Activated CD4-positive, CD25-positive, alpha-beta regulatory T cell treated with anti-CD3 and anti-CD28 coated beads, Interleukin-2, amount 50 U/mL, for 16 hours (primary cell): ENCODE measurements at places on chromosomes 7 and 10.

DNA sequence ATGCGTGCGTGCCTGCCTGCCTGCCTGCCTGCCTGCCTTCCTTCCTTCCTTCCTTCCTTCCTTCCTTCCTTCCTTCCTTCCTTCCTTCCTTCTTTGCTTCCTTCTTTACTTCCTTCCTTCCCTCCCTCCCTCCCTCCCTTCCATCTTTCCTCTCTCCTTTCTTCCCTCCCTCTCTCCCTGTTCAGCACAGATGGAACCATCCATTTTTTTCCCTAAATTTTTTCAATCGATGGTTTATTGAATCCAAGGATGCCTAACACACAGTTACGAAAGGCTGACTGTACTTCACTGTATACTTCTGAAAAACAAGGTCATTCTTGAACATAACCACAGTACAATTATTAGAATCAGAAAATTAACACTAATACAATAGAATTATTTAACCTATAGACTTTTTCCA lies 53.8 kb downstream of the ABCA13 start:
- no peak for DNase-seq

DNA sequence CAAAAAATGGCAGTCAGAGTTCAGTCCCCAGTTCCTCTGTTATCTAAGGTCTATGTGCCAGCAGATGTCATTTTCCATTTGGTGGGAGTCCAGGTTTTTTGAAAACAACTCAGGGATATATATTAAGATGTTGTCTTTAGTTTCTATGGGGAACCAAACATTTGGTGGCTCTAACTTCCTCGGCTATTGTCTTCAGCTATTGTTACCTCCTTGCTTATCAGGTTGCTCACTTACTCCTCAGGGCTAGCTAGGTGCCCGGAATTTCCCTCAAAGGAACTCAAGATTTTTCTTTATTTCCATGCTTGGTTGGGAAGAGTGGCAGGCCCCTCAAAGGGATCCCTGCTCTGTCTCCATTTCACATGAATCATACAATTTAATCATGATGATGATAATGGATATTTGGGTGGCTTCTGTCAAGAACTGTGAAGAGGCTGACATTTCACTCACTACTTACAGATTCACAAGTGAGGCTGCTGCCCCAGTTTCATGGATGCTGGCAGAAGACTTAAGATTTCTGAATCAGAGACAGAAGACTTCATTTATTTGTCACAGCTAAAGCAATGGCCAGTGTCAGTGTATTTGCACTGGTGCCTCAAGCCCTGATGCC lies 182.8 kb downstream of the PKD1L1 start:
- no peak for DNase-seq

- DNase-seq = no peak
Measured at GRCh38 chr7:155463114-155463811, 5.3 kb downstream of the EN2 start.

DNA sequence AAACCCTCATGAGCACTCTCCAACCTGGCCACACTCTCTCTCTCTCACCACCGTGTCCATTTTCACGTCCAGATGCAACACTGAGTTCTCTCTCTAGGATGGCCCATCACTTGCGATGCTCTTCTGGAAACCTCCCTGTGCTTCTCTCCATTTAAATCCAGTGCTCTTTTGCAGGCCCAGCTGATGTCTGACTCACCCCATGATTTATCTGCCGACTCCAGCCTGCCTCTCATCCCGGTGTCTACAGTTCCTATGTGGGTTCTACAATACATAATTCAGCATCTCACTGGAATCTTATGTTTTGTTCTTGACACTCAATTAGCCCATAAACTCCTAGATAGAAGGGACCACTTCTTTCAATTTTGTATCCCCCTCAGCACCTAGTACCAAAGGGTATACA lies 5.0 kb downstream of the TPK1 start:
- DNase-seq = no peak
